KG1 (cell line): ENCODE measurements at places on chromosomes 6 and 20.
A peak's percentile ranks its signal among the peaks of the same experiment; 100 is the strongest.

GRCh38 chr6:47741807-47742206, 40.0 kb upstream of the OPN5 start:
- no peak for DNase-seq

GRCh38 chr6:160137130-160137988, 15.7 kb downstream of the SLC22A1 start:
- DNase-seq = no peak

GRCh38 chr6:87104667-87105066, 9.8 kb upstream of the CGA start:
- DNase-seq = no peak

DNA sequence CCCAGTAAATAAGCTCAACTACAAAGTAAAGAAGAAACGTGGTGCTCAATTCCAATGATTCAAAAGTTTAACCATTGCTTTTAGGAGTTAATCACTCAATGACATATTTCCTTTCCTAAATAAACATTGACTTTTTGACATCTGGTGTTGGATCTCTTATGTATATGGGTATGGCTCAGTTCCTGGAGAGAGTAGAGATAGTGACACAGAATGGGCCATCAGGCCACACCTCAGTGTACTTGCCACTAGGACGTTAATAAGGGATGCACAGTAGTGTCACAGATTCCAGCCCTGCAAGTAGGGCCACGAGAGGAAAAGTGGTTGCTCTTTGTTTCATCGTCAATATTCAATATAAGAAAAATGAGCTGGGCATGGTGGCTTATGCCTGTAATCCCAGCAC, 48.9 kb upstream of the TXNDC5 start:
- DNase-seq = no peak

- no peak for DNase-seq
Measured at GRCh38 chr20:20454850-20455627, 87.1 kb downstream of the INSM1 start.

DNA sequence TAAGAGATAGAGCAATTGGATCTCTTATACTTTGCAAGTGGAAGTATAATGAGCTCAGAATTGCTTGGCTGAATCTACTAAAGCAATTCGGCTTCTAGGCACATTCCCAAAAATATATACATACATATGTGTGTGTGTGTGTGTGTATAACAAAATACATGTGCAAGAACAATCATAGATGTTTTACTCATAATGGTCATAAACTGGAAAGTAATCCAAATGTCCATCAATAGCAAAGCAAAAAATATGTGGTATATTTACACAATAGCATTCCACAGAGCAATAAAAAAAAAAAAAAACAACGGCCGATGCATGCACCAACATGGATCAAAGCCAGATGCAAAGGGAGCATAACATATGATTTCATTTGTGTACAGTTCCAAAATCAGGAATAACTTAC, 707.9 kb downstream of the RFPL4B start:
- no peak for DNase-seq

GRCh38 chr6:15875797-15876196, 213.0 kb upstream of the DTNBP1 start:
- DNase-seq = no peak

- DNase-seq = no peak
Measured at GRCh38 chr6:133247581-133247980, 6.4 kb downstream of the EYA4 start.

- DNase-seq = no peak
Measured at GRCh38 chr20:43977252-43977651, 62.6 kb downstream of the TOX2 start.

- DNase-seq = no peak
Measured at GRCh38 chr6:83231146-83231545, 38.0 kb downstream of the RWDD2A start.

DNA sequence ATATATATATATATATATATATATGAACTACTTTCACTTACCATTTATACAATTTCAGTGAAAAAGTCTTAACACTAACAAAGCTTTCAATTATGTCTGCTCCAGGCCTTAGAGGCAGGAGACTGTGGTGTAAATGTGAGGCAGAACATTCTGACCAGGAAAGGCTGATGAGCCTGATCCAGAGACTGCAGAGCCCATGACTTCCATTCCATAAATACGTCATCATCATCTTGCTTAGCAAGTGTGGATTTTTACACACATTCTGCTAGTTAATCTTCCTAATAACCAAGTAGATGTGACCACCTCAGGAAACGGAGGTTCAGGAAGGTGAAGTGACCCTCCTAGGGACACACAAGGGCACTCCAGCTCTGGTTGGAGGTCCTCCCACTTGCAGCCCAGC, 14.9 kb downstream of the TRERF1 start:
- DNase-seq = no peak

DNA sequence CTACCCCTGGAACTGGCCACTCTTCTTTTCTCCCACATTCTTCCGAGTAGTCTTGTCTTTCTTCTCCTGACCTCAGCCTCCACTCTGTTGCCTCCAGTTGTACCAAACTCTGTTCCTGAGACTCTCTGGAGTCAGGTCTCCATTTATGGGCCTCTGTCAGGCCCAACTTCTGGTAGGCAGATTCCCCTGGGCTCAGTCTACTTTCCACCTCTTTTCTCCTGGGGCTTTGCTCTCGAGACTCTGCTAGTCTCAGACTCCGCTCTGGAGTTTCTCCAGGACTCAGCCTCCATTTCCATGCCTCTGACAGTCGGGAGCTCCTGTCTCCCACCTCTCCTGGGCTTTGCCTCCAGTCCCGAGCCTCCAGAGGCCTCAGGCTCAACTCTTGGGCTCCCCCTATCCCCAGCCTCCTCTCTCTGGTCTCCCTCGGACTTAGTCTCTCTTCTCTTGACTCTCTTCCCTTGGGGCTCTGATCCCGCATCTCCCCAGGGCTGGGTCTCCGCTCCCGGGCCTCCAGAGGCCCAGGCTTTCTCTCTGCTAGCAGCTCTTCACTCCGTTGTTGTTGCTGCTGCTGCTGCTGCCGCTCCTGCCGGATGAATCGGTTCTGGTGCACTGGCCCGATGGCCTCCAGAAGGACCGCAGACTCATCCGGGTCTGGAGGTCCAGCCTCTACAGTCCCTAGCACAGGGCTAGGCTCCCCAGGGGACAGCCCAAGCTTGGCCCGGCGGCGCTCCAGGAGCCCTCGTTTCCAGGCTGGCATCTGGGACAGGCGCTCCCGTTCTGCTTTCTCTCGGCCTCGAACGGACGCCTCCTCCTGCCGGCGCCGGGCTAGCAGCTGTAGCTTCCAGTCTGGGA, 1.1 kb downstream of the PPP1R18 start:
- peak; percentile 22 for DNase-seq
